ENCODE measurements at places on chromosomes 1 and 21.

DNA sequence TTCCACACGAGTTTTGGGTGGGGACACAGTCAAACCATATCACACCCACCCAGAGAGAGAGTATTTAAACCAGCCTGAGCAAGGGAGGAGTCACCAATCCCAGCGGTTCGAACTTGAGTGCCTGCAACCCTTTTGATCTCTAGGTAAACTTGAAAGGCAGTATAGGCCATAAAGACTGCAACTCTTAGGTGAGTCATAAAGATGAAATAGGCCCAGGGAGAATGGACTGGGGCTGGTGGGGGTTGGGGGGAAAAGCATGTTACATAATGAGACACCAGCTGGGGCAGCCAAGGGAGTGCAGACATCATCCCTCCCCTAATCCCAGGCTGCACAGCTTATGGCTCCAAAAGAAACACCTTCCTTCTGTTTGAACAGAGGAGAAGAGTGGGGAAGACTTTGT lies 99.8 kb upstream of the LHX8 start:
- no peak for DNase-seq

- DNase-seq = no peak
These were observed 94.1 kb upstream of the ATP1B1 start for GRCh38 chr1:169012416-169012815.

GRCh38 chr1:201718346-201719202 lies 110.4 kb upstream of the IPO9 start:
- peak; percentile 40 for DNase-seq

DNA sequence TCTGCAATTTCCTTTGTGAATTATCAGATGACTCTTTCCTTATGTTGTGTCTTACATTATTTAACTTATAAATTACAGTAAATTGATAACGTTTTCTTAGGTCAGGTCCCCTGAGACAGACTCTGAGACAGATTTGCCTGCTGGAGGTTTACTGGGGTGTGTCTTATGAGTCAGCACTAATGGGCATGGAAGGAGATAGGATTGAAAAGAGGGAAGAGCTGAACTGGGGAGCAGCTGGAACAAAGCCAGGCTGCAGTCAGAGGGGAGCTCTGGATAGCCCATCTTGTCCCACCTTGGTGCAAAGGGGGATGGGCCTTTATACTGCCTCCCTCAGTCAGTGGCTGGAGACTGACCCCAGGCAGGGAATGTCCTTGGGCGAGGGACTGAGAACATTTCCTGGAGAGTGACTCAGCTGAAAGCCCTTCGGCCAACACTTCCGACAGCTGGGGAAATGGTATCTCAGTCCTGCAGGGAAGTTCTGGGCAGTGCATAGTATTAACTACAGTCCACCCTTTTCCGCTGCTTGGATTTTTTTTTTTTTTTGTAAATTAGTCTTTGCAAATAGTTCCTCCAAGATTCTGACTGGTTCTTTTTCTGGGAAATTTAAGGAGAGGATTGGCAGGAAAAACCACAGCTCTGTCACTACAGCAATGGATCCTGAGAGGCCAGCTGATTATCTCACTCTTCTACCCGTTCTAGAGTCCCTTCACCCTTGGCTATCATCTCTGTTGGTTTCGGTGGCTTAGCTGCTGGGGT lies 39.1 kb upstream of the CDC42BPA start:
- DNase-seq = peak; percentile 67

GRCh38 chr1:246607462-246607861 lies 41.2 kb downstream of the CNST start:
- DNase-seq = no peak
